HFFc6 (cell line): ENCODE measurements at places on chromosomes 12 and 14. TPM values are rescaled to one million over a fixed set of nuclear protein-coding genes. Genes with fewer than 3 reads are reported as not detected.

DNA sequence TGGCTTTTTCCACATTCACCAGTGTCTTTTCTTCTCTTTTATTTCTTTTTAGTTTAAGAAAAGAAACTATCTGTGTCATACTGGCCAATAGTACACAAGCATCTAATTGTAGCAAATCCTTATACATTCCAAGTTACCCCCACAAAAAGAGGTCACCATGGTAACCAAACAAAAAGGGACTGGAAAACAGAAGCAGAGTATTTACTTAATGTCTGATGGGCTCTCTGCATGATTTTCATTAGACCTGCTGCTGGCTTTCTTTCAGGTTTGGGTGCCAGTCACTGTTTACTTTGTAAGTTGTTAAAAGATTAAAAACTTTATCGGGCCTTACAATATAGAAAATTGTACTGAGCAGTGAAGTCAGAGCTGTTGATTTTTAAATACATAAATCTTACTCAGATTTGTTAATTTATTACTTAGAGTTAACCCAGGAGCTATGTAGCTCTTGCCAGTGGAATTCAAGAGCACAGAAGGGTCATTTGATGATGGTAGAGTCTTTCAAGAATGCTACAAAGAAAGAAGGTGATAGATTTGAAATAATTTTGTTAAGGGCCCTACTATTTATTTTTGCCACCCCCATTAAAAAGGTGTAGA lies 123.9 kb downstream of the BRMS1L start:
- DNase-seq = no peak

DNA sequence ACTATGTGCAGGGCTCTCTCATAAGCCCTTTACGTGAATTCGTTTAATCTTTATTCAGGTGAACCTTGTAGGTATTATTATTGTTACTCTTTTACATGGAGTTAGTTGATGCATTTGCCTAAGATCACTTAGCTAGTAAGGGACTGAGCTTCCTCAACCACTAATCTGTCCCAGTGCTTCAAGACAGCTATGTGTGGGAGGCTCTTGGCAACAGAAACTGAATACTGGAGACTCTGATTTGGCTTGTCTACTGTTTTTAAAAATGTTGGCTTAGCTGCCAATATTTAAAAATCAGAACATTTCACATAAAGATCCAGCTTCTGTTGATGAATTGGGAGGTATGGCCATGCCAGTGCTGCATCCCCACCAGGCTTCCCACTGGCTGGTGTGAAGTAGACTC lies 6.8 kb downstream of the KNTC1 start:
- no peak for DNase-seq

- DNase-seq = no peak
These were observed 41.6 kb upstream of the AP4S1 start for GRCh38 chr14:30983858-30984257.

GRCh38 chr12:12334367-12335040 lies 15.5 kb downstream of the MANSC1 start:
- DNase-seq = peak; percentile 28

DNA sequence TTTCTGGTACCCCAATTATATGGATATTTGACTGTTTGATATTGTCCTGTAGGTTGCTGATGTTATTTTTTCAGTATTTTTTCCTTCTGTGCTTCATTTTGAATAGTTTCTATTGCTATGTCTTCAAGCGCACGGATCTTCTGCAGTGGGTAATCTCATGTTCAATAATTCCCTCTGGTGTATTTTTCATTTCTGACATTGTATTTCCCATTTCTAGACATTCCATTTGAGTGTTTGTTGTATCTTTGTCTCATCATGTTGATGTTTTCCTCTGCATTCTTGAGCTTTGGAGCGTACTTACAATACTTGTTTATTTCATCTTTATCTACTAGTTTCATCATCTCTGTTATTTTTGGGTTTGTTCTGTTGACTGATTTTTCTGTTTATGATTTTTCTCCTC lies 22.0 kb downstream of the TSPAN9 start:
- no peak for DNase-seq

DNA sequence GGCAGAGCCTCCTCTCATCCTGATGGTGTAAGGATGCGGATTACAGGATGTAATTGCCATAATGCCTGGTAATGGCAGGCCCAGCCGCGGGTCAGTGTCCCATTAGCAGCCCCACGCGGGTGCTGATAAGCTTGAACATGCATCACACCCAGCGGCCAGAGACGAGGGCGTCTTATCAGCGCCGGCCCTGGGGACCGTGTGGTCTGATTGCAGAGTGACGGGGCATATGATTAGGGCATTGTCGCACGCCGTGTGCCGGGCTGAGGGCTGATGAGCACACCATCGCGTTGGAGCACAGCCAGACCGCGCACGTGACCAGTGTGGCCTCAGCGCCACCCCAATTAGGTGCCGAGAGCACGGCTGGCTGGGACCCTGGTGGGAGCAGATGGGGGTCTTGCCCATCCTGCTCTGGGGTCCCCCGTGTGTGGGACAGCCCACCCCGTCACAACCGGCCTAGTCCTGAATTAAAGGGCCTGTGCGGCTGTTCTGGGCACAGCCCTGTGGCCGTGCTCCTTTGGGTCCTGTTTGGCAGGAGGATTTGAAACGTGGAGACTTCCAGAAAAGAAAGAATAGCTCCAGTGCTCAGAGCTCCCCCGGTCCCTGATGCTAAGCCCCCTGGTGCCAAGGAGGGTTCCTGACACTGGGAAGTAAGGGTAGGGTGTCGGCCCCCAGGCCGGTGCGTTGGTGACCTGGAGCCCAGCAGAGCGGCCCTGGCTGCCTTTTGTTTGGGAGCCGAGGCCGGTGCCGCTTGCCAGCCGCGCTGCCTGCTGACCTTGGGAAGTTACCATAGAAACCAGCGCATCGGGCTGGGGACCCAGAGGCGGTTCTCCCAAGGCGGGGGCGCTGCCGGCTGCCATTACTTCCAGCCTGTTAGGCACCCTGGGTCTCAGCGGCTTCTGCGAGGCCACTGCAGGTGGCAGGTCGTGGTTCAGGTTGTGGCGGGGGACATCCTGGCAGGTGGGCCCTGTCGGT lies 20.7 kb downstream of the KIF26A start:
- DNase-seq = no peak

DNA sequence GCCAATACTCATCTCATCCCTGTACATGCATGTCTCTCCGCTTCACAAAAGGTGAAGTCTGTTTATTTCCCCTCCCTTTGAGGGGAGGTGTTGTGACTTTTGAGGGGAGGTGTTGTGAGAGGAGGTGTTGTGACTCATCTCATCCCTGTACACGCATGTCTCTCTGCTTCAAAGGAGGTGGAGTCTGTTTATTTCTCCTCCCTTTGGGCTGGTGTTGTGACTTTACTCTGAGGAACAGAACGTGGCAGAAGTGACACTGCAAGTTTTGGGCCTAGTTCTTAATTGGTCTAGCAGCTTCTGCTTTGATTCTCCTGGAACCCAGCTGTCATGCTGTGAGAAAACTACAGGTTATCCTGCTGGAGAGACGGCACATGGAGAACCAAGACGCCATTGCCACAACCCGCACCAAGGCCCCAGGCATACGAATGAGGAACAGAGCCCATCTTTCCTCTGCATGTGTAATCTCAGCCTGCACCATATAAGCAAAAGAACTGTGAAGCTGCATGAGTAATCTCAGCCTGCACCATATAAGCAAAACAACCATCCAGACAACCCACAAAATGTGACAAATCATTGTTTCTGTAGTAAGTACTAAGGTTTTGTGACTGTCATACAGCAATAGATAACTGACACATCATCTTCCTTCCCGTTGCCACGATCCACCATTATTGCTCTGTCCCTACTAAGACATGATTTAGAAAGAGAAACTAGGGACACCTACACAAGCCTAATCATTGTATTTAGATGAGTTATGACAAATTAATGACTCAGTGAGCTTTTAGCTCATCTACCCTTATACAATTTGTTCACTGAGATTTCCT lies 30.0 kb downstream of the GALNT4 start:
- peak; percentile 64 for DNase-seq

- no peak for DNase-seq
These were observed 115.0 kb upstream of the EGLN3 start for GRCh38 chr14:34065690-34066391.

DNA sequence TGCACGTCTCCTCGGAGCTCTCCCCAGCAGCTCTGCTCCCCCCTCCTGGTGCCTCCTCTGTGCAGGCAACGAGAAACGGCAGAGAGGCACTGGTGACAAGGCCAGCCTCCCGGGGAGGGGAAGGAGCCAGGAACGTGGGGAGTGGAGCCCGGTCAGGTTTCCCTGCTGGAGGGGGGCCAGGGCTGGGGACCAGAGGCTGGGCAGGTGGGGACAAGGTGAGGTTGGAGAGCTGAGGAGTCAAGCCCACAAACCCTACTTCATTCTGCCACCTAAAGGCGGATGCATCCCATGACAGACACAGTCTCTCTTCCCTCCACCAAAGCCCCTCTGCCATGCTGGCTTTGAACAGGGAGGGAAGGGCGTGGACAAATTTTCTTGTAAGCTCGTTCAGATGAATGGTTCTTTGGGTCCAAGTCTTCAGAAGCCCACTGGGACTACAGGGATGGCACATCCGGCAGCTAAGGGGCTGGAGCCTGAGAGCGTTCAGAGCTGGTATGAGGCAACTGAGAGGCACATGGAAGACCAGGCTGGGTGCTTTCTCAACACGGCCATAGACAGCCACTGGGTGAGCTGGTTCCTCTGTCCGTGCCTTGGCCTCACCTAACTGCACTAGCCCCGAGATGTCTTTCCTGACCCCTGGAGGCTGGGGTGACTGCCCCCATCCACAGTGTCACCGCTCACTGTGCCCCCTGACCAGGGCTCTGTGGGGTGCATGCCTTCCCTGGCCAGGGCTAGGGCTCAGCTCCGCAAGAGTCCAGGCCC lies 105.9 kb downstream of the RBM19 start:
- DNase-seq = no peak

- peak; percentile 9 for DNase-seq
These were observed 36.5 kb upstream of the TMPRSS12 start for GRCh38 chr12:50806176-50806575.

IFI27 gene
- total RNA-seq = 0.29 to 0.31 TPM in 2 of 3 replicates, not detected in the other

A2M gene
- total RNA-seq = 0.23 and 0.65 TPM in 2 replicates

DPPA3 gene
- not detected in 3 replicates for total RNA-seq

OR4K17 gene
- total RNA-seq = not detected in 3 replicates

TRIM9 gene
- total RNA-seq = not detected in 3 replicates

MORN3 gene
- total RNA-seq = 0.14 to 0.24 TPM (median 0.15 TPM) in 3 replicates
